HS-27A (cell line): ENCODE measurements at places on chromosomes 2 and 18.

GRCh38 chr2:96907115-96908041 lies 37.5 kb upstream of the SEMA4C start:
- no peak for DNase-seq

- no peak for DNase-seq
Measured at GRCh38 chr18:75167137-75167536, 41.8 kb downstream of the PTGR3 start.

DNA sequence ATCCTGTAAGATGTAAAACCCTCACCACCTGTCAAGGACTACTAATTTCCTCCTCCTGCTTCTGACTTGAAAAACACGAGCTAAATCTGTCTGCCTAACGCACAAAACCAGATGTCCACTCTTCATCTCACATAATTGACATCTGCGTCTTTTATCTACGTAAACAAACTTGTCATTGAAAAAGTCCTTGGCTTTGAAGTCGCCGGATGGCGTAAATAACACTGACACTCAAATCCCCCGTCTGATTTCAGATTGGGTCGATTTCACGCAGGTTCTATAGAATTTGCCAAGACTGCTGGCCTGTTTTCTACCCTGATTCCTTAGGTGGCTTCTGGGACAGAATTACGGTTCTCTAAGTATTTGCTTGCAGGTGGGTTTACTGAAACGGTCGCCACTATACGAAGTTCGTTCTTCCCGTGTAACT lies 539 bp upstream of the MOB4 start:
- DNase-seq, result no peak

DNA sequence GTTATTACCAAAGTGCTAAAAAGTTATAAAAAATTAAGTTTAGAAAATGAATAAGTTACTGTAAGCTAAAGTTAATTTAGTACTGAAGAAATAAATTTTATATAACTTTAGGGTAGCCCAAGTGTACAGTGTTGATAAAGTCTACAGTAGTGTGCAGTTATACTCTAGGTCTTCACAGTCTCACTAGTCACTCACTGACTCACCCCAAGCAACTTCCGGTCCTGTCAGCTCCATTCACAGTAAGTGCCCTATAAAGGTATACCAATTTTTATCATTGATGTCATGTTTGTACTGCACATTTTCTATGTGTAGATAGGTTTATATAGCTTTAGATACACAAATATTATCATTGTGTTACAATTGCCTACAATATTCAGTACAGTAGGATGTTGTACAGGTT lies 518.3 kb upstream of the PIK3C3 start:
- DNase-seq, result no peak
